ENCODE measurements at places on chromosomes 5 and 9. TPM values are rescaled to one million over a fixed set of nuclear protein-coding genes. Genes with fewer than 3 reads are reported as not detected.

The CD180 gene
- 0.32 TPM for total RNA-seq

The AQP3 gene
- 13.3 TPM for total RNA-seq

The PCDHGA9 gene
- total RNA-seq: 5.3 TPM

The GMCL2 gene
- not detected for total RNA-seq

The PCDHGA7 gene
- total RNA-seq: 11.6 TPM

The PCSK5 gene
- 4.2 TPM for total RNA-seq

The AJM1 gene
- total RNA-seq: 6.3 TPM

The CCNO gene
- 0.36 TPM for total RNA-seq

The CYSTM1 gene
- total RNA-seq: 94.7 TPM

DNA sequence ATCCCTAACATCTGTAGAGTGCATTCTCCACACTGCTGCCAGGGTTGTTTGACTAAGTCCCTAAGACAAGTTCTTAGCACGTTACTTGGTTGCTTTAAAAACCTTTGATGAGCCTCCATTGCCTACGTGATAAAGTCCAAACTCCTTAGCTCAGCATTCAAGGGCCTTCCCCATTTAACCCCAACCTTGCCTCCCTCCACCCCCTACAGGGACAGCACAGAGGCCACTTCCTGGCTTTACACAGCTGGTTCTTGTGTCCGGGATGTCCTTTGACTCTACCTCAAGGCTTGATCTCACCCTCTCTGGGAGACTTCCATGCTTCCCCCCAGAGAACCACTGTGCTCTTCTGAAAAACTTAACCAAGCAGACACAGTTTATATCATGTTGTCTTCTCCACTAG lies 29.4 kb downstream of the FAM240B start:
- no peak for DNase-seq

DNA sequence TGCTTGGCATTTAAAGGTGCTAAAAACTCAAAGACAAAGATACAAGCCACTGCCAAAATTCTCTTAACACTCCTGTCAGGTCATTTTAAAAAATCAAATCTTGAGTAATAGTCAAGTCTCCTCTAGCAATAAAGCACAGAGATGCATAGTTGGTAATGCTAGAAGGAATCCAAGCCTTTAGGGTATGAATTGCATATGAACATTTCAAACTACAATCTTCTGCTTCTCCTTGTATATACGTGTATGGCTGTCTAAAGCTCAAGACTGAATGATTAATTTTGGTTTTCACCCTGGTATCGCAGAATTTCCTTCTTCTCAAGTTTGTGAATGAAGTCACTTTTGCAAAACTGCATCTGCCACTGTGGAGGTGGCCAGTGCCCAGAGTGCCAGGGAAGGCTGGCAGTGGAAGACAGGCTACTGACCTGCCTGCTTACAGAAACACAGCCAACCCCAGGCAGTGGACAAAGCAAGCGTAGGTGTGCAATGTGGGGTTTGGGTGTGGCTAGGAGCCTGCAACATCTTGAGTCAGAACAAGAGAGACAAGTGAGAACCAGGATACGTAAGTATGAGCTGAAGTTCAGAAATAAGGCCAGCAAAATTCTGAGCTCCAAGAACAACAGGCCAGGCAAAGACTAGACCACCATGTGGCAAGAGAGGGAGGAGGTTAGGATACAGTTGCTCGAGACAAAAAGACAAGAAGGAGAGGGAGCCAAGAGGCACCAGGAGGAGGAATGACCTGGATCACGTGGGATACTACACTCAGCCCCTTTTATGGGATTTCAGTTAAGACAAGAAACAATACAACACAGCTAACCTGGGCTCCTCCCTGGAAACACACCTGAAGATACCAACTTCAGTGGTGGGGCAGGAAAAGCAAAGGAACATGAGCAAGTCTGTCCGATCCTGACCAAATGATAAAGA lies 22.6 kb downstream of the MYO10 start:
- DNase-seq: no peak

DNA sequence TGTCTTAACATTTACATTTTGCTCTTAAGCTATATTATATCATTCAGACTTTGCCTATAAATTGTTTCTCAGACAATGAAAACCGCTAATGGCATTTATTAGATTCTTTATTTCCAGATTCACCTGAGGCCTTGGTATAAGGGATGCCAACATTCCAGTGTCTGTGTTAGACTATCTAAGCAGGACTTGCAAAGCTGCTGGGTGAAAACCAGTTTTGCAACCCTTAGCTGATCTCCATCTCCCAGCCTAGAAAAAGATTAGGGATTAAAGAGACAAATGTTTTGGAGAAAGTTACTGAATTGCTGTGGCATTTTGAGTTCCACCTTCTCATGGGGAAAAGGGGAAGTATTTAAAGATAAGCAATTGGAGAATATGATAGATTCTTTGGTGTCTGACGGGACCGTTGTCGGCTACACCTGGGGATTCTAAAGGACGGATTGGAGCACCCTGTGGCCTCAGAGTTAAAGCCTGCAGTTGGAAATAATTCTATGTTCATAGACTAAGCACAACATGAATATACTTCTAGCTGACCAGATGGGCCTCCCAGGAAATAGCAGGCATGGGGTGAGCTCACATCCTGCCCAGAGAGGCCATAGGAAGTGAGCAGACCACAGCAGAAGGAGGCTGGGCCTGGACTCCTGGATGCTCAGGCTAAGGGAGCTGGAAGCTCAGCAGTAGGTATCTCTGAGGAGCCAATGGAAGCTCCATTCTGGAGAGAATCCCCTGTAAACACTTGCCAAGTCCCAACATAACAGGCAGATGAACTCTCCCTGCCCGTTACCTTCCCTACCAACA lies 21.8 kb downstream of the ENTREP1 start:
- no peak for DNase-seq

DNA sequence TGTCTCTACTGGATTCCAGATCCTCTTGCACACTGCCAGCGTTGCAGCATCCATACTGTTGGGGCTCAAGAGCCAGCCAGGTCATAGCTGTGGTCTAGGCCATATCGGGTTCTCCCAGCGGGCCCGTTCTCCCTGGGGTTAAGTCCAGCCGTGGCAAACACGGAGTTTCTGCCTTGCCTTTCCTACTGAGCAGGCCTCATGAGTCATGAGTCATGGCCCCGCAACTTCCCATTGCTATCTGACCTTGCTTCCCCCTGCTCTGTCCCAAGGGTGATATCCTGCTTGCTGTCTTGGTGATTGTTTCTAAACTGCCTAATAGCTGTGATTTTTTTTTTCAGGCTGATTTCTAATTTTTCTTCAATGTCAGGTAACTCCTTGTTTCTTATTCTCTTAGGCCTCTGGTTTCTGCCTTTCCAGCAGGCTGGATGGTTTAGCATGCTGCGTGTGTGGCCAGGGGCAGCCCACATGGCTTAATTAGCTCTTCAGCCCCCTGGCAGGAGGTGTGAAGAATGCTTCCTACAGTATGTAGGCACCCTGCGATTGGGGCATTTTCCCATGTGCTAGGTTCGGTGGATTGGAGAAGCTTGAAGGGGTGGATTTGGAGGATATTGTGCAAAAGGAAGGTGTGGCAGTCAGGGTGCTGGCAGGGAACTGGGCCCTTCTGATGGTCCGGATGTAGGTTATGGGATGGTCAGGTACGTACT lies 18.7 kb downstream of the DAPK1 start:
- peak; percentile 68 for DNase-seq

DNA sequence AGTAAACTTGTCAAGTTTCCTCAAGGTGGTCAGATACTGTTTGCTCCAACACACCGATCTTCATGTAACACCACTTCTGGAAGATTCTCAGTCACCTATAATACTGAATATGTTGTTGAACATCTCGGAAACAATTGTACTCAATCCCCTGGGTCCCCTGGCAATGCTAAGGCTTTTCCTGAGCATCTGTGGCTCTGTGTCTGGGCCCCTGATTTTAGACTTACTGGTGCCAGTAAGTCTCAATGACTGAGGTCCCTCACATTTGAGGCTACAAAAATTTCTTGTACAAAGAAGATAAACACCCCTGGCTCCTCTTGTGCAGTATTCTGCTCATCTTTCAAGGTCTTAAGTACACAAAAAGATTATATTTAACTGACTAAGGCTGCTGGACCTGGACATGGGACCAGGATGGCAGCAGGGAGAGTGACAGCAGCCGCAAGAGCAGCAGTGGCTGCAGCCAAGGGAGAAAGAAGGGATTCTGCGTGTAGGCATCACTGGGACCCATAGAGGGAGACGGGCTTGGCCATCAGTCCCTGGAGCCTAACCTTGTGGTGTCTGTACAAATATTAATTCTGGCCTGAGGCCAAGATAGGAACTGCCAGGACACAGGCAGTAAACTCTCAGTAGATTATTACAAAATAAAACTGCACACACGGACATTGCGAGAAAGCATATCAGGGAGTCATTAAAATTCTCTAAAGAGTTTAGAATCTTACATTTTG lies 49.0 kb upstream of the TNPO1 start:
- no peak for DNase-seq

DNA sequence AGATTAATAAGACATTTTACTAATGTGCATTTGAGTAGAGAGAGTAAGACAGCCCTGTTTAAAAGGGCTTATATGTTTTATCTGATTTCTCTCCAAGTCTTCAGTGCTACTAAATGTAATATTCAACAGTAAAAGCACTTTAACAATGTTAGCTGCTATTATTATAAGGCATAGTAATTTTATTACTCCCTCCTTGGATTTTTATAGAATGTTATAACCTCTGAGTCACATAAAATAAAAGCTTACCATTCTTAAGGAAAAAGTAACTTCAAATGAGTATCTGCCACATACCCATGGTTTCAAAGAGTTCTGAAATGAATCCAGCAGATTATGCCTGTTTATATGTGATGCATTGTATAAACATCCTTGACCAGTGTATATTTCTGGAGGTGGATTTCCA lies 19.0 kb downstream of the SPDL1 start:
- DNase-seq: no peak

- no peak for DNase-seq
Measured at GRCh38 chr5:81761270-81761669, 10.4 kb upstream of the SSBP2 start.

DNA sequence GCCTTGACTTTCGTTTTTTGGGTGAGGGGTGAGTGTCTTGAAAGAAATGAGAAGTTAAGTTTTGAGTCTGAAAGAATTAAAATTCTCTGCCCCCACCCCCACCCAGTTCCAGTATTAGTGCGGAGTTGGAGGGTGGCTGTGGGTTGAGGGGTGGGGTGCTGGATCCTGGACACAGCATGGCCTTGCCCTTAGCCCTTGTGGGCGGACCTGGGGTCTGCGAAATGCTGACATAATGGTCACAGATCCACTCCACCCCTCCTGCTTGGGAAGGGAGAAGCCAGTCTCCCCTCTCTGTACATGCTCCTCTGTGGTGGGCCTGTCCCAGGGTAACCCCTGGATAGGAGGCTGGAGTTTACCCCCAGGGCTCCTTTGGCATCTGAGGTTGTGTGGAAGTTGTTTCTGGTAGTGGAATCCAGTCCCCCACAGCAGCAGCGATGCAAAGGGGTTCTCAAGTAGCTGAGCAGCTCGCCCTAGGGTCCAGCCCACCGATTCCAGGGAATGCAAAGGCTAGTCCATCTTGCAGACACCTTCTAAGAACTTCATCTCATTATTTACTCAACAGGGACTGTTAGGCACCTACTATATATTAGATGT lies 42.8 kb upstream of the TCF7 start:
- DNase-seq: no peak

DNA sequence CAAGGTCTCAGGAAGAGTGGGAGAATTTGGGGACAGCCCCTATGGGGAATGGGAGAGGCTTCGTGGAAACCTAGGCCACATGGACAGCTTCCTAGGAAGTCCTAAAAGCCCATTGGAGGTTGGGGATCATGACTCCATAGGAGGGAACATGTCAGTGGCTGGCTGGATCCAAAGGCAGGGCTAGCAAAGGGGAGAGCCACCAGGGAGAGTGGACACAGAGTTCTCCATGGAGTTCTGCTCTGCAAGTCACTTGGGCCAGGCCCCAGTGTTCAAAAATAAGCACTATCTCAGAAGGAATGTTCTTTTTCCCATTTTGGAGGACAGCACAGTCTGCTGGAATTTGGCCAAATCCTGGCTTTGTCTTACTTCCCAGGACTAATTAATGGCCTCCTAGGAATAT lies 140.6 kb upstream of the RAD23B start:
- DNase-seq: peak; percentile 8

- peak; percentile 92 for DNase-seq
Measured at GRCh38 chr9:83538172-83538889, at the start of gene FRMD3. FRMD3 (minus strand) TSS chr9:83538401; CDS start chr9:83538231, 170 bp downstream.

GRCh38 chr5:87599778-87600177 lies 187.0 kb upstream of the CCNH start:
- DNase-seq: no peak

GRCh38 chr5:3430691-3431090 lies 164.9 kb upstream of the IRX1 start:
- DNase-seq: no peak

- DNase-seq: no peak
Measured at GRCh38 chr5:4862500-4862899, 277.6 kb upstream of the ADAMTS16 start.

DNA sequence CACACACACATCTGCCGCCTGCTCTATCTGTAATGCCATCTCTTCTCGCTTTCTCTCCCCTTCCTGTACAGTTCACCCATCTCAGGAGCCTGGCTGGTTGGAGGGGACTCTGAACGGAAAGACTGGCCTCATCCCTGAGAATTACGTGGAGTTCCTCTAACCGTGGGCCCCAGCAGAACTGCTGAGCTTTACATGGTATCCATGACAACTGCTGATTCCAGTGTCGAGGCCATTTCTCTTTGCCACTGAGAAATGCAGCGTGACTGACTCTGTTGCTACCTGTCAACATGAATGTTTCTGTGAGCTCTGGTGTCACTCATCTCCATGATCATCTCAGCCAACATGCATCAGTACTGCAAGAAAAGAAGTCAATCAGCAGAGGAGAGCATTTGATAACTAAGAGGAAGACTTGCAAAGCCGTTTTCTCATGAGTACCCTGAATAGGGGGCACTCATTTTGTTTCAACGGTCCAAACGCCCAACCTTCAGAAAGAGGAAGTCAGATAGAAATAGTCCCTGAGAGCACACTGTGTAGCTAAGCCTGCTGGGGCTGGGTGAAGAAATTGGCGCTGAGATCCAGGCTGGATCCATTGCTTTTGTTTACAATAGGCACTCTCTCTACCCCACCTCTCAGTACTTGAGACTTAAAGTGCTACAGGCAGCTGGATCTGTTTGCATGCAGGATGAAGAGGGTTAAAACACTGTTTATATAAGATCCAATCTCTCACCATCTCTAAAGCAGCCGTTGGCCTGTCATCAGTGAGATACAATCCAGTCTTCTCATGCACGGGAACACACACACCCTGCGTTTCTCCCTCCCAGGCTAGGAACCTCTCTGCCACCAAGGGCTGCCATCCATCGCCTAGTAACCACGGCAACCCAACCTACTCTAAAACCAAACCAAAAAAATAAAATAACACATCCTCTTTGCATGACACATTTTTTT lies 180.9 kb downstream of the NR3C1 start:
- no peak for DNase-seq

GRCh38 chr9:127311239-127311741 lies 46.7 kb downstream of the GARNL3 start:
- peak; percentile 34 for DNase-seq

- no peak for DNase-seq
Measured at GRCh38 chr5:142846406-142846805, 76.2 kb downstream of the ARHGAP26 start.

- DNase-seq: no peak
Measured at GRCh38 chr5:44774279-44774880, 34.4 kb upstream of the MRPS30 start.

All from heart left ventricle (tissue), 16 donors.